Stimulated activated CD4-positive, alpha-beta T cell treated with anti-CD3 and anti-CD28 coated beads, Interleukin-15, amount 100 ng/mL, for 48 hours (primary cell): ENCODE measurements at places on chromosomes 12 and 14.
A peak's percentile ranks its signal among the peaks of the same experiment; 100 is the strongest.

GRCh38 chr12:13247596-13247995 is 51.1 kb downstream of the EMP1 start:
- no peak for DNase-seq

DNA sequence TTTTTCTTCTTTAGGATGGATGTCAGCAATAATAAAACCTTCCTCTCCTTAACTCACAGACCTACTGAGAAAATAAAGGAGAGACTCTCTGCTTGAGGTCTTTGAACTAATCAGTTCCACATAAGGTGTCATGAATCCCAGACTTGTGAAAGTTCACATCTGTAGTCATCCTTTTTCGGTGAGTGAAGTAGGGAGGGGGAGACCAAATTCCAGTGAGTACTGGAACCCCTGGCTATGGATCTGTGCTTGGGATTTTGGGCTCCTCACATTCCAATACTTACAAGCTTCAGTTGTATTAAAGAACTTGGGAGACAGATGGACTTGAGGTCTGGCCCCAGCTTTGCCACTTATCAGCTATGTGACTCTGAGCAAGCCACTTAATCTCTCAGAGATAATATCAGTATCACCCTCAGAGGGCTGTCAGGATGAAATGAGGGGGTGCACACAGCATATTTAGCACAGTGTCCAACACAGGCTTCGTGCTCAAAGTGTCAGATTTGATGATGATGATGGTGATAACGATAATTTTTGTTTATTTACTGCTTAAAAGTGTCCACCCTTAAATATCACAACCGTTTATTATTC is 34.8 kb upstream of the APPL2 start:
- no peak for DNase-seq

GRCh38 chr12:132471011-132471857 is 18.7 kb upstream of the FBRSL1 start:
- DNase-seq = no peak

- DNase-seq = no peak
Observed at GRCh38 chr14:77848031-77848430, 48.1 kb downstream of the ADCK1 start.

DNA sequence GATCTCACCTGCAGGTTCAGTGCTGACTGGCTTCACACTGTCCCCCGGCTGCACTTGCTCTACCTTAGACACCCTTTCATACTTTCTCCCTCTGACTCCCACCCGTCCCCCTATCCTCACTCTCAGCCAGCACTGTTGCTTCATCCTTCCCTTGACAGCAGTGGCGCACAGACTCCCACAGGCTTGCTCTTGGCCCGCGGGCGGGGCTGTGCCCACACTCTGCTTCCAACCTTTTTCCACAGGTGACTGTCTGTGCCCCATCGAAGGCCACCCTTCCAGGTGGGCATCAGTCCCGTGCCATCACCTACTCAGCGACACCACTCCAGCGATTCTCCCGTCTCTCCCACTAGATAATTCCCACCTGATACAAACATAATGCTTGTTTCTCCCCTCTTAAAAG is 1.0 kb upstream of the RPS6KL1 start:
- DNase-seq = no peak

- DNase-seq = peak; percentile 7
Observed at GRCh38 chr12:104177663-104178501, 37.7 kb upstream of the TXNRD1 start.

DNA sequence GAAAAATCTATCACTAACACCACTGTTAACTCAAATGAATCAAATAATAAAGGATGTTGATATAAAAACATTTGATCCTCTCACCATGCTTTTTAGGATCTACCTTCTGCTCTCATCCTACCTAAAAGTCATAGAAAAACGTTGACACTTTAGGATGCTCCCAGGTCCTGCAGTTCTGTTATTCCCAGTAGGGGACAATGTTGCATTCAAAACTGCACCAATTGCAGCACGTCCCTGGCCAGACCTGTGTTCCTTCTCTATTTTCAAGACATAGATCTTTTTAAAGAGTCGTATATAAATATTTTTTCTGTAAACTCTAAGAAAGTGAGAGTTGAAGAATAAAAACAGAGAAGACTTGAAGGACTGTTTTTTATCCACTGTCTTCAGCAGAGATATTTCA is 8.8 kb downstream of the AICDA start:
- DNase-seq = no peak

DNA sequence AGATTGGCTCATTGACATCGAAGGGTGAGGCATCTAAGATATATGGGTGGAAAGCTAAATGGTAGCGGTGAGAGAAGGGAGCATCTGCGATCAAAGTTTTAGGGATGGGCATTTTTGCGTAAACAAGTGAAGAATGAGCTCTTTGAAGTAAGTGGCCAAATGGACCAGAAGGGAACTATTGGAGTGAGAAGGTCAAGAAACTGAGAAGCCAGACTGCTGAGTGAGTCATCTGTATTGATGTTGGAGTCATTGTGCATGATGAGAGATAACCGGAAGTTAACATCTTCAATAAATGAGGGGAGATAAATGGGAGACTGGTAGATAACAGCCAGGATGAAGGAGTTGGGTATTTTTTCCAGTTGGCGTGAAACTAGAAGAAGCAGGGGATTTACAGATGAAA is 271.9 kb upstream of the PDE3A start:
- no peak for DNase-seq
